ENCODE measurements at places on chromosomes 2 and 18. TPM values are rescaled to one million over a fixed set of nuclear protein-coding genes. Genes with fewer than 3 reads are reported as not detected.
A peak's percentile ranks its signal among the peaks of the same experiment; 100 is the strongest.

DNA sequence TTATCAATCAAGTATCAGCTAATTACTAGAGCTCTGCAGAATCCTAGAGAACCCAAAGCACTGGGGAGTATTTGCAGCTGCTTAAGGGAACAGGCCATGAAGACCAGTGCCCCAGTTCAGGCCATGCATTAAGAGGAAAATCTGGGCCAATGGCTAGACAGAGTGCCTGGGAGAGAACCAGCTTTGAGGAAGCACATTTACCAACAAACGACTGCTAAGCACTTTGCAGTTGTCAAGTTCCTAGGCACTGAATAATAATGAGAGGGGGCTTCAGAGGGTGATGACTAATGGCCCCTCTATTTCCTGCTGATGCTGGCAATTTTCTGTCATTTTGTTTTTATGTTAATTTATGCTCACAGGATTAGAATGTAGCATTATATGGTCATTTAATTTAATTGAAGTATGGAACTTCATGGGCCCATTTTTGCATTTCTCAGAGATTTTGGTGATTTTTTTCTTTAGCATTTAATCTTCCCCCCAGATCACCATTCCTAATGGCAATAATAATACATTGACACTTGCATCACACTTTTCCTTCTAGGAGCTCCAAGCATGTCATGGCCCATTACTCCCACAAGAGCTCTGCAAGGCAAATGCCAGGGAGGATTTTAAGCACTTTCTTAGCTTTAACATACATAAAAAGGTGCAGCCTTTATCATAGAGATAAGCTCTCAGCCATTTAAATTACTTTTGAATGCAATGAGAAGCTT is 147.7 kb upstream of the SPATS2L start:
- DNase-seq, result no peak

- DNase-seq, result no peak
Measured at GRCh38 chr18:629269-630150, 27.9 kb upstream of the TYMS start.

GRCh38 chr2:214019973-214020345 is 390.9 kb upstream of the VWC2L start:
- no peak for DNase-seq

GRCh38 chr2:197348721-197349360 is 38.3 kb upstream of the ANKRD44 start:
- no peak for DNase-seq

DNA sequence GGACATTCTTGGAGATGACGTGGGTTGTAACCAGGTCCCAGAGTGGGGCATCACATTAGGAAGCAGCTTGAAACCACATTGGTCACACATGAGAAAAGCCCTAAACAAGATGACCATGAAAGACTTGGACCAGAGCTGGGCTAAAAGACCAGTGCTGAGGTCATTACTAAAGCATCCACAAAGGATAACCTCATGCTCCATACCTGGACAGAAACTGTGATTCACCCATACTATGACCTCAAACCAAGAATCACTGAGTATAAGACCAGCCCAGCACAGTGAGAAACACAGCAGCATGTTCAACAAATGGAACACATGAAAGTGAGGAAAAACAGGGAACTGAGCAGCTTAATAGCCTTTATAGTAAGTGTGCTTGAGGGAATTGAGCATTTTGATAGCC is 635.5 kb upstream of the NETO1 start:
- no peak for DNase-seq

DNA sequence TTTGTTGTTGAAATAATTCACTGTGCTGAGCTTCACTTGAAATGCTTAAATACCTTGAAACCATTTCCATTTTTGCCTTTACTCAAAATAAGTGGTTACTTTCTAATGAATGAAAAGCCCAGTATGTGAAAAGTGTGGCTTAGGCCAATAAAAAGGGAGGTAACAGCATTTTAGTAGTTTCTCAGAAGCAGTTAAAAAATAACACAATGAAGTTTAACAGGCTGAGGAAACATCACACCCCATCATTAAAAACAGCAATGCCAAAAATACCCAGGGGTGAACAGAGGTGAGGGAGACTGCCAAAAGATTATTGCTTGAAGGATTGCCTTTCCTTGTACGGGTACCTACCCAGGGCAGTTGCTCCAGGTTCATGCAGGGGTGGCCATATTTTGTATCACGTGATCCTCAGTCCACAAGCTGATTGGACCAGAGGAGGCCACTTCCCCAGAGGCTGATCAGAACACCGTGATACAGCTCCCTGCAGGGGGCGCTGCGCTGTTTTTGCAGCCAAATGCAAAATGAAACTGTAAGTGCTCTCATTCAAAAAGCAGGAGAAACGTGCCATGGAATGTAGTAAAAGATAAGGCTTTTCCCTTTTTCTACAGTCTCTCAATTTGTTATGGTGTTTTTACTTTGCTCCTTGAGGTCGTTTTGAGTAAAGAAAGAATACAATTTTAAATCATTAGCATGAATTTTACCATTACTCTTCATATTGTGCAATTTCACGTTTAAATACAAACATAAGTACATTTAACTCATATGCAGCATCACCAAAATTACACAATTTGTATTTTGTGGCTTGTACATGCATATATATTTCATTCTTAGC is 70.2 kb upstream of the SH3BP4 start:
- peak; percentile 71 for DNase-seq

DNA sequence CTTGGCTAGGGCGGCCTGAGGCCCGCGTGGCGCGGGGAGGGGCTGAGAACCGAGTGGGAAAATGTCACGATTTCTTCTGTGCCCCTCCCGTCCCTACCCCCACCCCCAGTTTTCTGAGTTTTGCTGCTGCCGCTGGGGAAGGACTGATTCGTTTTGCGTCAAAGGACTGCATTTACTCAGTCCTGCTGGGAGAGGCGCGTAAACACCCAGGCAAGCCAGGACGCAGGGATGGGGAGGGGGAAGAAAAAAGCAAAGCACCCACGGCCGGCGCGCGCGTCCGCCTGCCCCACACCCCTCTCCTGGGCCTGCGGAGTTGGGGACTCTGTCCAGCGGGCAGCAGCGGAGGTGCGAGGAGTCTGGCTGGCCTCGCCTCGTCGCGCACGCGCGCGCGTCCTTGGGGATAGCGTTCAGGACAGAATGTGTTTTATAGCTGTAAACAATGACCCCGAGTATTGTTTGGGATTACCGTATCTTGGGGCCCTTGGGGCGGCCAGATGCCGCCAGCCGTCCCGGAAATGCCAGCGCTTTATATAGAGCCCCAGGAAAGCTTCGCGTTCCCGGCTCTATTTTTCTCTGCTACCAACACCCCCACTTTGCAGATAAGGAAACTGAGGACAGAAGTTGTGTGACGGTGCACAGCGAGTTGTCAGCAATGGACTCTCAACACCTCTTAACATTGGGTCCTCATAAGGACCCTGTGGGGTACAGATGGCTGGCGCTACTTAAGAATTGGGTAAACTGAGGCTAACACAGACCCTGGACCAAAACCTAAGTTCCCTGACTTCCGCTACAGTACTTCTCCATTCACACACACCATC is 1.7 kb upstream of the FOSL2 start:
- DNase-seq, result peak; percentile 52

DNA sequence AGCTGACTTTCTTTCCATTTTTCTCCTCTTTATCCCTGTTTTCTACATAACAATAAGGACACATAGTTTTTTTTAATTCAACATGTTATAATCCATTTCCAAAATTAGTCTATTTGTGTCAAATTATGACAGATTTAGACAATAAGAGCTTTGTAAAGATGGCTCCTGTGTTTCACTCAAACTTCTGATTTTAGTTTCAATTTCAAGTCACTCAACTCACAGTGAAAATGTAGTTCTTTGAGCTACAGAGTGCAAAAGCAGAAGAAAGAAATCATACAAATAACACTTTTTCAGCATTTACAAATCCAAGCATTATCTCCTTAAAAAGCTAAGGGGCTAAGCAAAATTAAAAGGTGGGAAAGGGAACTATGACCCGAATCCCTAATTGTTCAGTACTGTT is 340.7 kb upstream of the TRIB2 start:
- no peak for DNase-seq

GRCh38 chr18:78364388-78364960 is 615.1 kb upstream of the SALL3 start:
- DNase-seq, result peak; percentile 36

GRCh38 chr2:42102591-42103450 is 55.0 kb downstream of the PKDCC start:
- peak; percentile 90 for DNase-seq

Gene GKN2
- not detected for polyA plus RNA-seq

Gene UGT1A10
- polyA plus RNA-seq, result not detected

Gene LRRTM1
- polyA plus RNA-seq, result 29.5 TPM

Gene RFTN2
- polyA plus RNA-seq, result 14.5 TPM

Gene PID1
- 4.3 TPM for polyA plus RNA-seq

Gene C2orf72
- 3.6 TPM for polyA plus RNA-seq
